Melanocyte of skin (primary cell): ENCODE measurements at places on chromosomes 7 and 10. TPM values are rescaled to one million over a fixed set of nuclear protein-coding genes. Genes with fewer than 3 reads are reported as not detected.

Gene SHH
- total RNA-seq = not detected in 2 replicates

Gene PPP1R9A
- 1.00 and 4.0 TPM in 2 replicates for total RNA-seq

Gene HOXA5
- 0.33 and 1.7 TPM in 2 replicates for total RNA-seq

Gene POLD2
- 88.4 and 117 TPM in 2 replicates for total RNA-seq

Gene NEUROD6
- not detected in 2 replicates for total RNA-seq

Gene MBL2
- total RNA-seq = under 0.01 and 0.15 TPM in 2 replicates

Gene ZFAND2A
- 6.0 and 19.3 TPM in 2 replicates for total RNA-seq

Gene SLC13A4
- total RNA-seq = not detected in 2 replicates

Gene TSPAN33
- 3.1 and 11.6 TPM in 2 replicates for total RNA-seq

Gene DNA2
- total RNA-seq = 5.2 and 12.0 TPM in 2 replicates

Gene IL2RA
- not detected in 2 replicates for total RNA-seq

Gene GIMAP4
- total RNA-seq = not detected in 2 replicates

Gene C10orf105
- not detected in 2 replicates for total RNA-seq

Gene SLC26A5
- under 0.01 TPM in 1 of 2 replicates, not detected in the other for total RNA-seq

Gene KNDC1
- 0.36 and 1.0 TPM in 2 replicates for total RNA-seq

Gene GPR26
- total RNA-seq = not detected in 2 replicates

Gene NPTX2
- total RNA-seq = under 0.01 and 0.31 TPM in 2 replicates

Gene RTKN2
- total RNA-seq = 2.5 and 4.8 TPM in 2 replicates

Gene VPS37D
- 3.4 and 6.5 TPM in 2 replicates for total RNA-seq

Gene LRRC18
- not detected in 2 replicates for total RNA-seq

Gene TMEM196
- not detected in 2 replicates for total RNA-seq
